Breast epithelium (tissue), 4 donors: ENCODE measurements at places on chromosomes 7 and 10. TPM values are rescaled to one million over a fixed set of nuclear protein-coding genes. Genes with fewer than 3 reads are reported as not detected.

DNA sequence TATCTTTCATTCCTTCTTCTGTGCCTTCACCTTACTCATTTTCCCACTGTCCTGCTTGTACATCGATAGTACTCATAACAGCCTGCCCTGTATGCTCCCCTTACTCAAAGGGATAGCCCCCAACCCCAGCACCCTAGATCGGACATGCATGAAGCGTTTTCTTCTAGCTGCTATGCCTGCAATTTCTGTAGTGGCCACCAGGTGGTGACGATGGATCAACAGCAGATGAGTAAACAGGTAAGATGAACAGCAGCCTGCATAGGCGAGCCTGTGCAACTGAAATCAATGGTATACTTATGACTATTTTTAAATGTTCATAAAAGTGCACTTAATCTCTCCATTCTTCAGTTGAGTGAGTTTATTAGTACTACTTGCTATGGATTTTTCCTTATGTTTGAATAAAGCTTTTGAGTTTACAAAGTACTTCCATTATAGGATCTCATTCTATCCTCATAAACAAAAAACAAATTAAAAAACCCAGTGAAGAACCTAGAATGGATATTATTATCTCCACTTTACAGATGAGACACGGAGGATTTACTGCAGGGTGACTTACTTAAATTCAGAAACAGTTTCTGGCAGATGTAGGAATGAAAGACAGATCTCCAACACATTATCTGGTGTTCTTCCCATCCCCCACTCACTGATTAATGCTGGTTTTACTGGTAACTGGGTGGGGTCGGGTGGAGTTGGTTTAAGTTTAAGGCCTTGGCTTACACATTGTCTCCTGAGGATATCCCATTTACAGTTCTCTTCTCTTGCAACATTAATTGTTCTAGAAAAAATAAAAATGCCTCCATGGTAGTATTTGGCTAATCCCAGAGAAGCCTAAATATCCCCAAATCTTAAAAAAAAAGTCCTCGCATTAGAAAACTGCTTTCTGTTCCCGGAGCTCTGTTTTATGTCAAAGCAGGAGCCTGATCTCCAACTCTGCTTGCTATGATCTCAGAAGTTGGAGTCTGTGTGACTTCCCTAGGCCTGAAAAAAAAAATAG, 222.1 kb downstream of the GLI3 start:
- DNase-seq = no peak

GRCh38 chr7:81484261-81484660, 285.6 kb downstream of the HGF start:
- DNase-seq = no peak

- DNase-seq = peak; percentile 63
These were observed 208.3 kb downstream of the CELF2 start for GRCh38 chr10:11225935-11226334.

GRCh38 chr7:30411897-30412296, 66.7 kb downstream of the NOD1 start:
- no peak for DNase-seq

GRCh38 chr10:78727728-78728127, 341.0 kb upstream of the ZMIZ1 start:
- no peak for DNase-seq

DNA sequence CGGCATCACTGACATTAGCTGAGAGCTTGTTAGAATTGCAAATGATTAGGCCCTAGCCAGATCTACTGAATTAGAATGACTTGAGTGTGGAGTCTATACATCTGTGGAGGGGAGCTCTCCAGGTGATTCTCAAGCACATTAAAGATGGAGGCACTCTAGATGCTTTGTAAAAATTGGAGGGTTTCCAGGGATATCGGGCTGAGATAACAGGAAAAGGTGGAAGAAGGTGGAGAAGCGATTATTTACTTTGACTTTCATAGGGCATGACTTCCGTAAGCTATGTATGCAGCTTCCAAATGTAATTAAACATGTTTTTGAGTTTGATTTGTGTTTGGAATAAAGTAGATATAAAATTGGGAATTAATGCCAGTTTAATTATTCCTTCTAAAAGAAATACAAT, 235.0 kb upstream of the PTN start:
- DNase-seq = no peak

Gene NYAP1
- 0.66 TPM for total RNA-seq

- DNase-seq = no peak
These were observed 45.9 kb downstream of the AKR1D1 start for GRCh38 chr7:138122162-138122561.

Gene MOGAT3
- total RNA-seq = not detected

Gene ERV3-1
- total RNA-seq = 92.8 TPM

Gene CEP41
- 5.9 TPM for total RNA-seq

- no peak for DNase-seq
These were observed 22.5 kb downstream of the KMT2E start for GRCh38 chr7:105036217-105037168.

Gene NOS3
- total RNA-seq = 3.8 TPM

Gene CCDC146
- total RNA-seq = 11.5 TPM

- DNase-seq = no peak
These were observed 172.4 kb upstream of the LANCL2 start for GRCh38 chr7:55192723-55193122.

DNA sequence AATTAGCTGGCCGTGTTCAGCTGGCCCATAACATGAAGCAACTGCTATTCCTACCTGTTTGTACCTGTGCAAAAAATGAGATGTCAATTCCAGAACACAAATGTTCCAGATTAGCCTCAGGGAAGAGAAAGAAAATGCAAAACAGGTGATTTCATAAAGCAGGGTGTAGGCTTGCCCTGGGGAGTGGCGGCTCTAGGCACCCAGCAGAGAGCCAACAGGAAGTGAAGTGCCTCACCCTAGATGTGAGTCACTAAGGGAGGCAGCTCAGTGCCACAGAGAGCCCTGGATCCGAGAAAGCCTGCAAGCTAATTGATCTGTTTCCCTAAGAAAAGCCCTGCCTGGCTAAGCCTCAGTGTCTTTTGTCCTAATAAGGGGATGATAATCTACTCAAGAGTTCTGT, 240.0 kb downstream of the ARHGAP21 start:
- peak; percentile 75 for DNase-seq

- no peak for DNase-seq
These were observed 36.0 kb downstream of the IGF2BP3 start for GRCh38 chr7:23434147-23434917.

DNA sequence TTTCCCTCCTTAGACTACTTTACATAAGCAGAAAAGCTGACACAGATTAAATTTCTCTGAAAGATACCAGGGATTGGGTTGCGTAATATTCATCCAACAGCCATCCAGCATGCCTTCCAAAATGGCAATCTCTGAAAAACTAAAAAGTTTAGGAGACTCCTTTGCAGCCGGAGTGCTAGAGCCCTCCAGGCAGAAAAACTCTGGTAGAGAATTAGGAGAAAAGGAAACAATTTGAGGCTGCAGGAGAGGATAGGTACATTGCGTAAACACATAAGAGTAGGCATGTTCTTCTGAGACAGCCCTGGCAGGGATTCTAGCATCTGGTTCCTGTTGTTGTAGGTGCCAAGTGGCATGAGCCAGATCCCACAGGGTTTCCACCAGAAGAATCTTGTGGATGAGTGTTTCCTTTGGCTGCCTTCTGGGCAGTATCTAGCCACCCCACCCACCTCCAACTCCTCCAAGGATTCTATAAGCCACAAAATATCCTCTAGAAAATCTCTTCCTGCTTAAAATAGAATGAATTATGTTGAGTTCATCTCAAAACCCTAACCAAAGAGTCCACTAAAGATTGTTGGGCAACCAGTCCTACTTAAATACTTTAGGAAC, 402.4 kb downstream of the HGF start:
- no peak for DNase-seq

DNA sequence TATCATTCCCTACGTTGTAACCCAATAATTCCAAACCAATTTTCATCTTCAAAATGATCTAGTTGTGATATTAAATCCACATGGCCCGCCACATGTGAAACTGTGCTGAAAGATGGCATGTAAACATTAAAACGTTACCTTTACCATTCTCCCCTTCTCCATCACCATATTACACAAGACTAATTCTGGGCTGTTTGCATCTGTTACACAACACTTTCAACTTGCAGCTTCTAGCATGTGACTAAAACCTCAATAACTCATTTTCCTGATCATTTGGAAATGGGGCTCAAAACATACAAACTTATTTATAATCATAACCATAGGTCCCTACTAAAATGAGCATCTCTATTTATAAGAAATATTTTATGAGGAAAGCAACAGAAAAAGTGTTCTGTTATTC, 4.7 kb downstream of the MTERF1 start:
- DNase-seq = no peak

DNA sequence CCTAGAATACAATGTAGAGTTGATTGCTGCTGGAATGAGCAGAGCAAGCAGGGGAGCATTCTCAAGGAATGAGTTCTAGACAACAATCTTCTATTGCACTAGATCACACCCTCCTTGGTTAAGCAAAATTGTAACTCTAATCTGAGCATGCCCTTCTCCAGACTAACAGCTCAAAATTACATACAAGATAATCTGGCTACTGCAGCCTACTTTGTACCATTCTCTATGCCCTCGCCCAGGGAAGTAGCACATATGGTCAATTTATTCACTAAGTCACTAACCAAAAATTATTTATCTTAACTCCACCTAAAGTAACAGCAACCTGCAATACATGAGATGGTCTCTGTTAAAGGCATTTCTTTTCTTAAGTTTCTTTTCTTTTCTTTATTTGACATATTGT, 42.5 kb upstream of the KCTD7 start:
- DNase-seq = no peak

DNA sequence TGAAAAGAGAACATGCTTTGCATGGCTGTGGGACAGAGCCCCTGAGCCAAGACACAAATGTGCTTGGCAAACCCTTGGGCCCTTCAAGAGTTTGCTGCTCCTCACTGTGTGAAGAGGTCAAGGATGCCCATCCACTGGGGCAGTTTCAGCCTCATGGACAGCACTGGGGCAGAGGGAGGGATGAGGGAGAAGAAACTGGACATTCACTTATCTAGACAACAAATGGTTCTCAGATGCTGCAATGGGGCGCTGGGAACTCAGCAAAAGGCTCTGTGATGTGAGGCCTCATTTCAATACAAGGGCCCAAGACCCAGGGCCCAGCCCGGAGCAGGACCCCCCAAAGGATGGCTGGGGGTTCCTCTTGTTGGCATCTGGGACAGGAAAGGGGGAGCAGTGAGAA, 49.1 kb downstream of the EBF3 start:
- peak; percentile 14 for DNase-seq

DNA sequence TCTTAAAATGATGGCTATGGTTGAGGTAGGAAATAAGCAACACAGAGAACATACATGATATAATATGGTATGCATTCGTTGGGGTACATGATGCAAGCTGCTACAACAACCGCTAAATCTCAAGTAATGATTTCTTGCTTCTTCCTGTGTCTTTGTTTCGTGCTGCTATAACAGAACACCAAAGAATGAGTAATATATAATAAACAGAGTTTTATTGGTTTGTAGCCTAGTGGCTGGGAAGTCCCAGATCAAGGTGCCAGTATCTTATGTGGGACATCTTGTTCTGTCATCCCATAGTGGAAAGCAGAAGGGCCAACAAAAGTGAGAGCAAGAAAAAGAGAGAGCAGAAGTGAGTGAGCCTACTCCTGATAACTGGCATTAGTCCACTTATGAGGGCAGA, 689.7 kb downstream of the SUGCT start:
- no peak for DNase-seq

GRCh38 chr7:25558605-25559004, 330.3 kb upstream of the NPVF start:
- no peak for DNase-seq

DNA sequence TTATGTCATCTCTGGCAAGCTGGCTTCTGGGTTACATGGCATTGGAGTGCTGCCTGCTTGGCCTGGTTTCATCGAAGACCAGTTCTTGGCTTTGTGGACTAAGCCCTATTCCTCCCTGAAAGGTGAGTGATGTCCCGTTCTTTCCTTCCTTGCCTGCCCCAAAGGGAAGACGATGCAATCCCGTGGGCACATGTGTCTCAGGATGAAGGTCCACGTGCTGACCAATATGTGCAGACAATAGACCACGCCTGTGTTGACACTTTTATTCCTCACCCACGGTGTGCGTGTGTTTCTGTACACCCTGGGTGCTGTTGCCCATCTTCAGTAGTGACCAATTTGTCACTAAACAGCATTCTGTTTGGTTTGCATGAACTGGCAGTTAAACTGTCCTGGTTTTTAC, 28.6 kb upstream of the SHH start:
- DNase-seq = no peak

DNA sequence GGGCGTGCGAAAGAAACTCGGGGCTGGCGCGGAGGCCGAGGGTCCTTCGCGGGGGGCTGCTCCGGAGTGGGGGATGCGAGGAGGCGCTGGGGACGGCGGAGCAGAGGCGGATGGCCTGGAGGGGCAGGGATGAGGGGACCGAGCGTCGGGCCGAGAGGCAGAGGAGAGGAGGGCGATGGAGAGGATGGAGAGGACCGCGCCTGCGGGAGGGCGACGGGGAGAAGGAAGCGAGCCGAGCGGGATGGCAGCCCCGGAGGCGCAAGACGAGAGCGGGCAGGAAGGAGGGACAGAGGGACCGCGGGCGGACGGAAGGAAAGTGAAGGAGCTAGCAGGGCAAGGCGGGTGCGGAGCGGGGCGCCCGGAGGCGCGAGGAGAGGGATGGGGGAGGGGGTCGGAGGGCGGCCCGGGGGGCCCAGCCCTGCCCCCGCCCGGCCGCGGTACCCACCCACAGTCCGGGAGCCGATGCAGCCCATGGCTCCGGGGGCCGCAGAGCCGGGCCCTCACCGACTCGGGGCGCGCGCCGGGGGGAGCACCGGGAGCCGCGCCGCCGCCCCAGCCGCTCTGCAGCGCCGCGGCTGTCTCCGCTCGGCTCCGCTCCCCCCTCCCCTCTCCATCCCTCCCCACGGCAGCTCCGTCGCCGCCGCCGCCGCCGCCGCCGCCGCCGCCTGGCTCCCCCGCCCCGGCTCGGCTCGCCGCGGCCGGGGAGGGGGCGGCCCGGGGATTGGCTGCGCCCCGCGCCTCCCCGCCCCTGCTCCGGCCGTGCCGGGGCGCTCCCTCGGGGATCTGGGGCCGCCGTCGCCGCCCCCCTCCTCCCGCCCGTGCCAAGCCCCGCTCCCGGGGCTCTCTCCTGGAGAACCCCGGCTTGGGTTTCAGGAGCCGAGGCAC, at the start of gene FAM131B:
FAM131B (minus strand) TSS at position 583 of the 885 bp plus-strand sequence; CDS start at position 473, 110 bp downstream.
- no peak for DNase-seq

Gene GIMAP5
- total RNA-seq = 36.0 TPM

Gene PCGF6
- total RNA-seq = 13.9 TPM

DNA sequence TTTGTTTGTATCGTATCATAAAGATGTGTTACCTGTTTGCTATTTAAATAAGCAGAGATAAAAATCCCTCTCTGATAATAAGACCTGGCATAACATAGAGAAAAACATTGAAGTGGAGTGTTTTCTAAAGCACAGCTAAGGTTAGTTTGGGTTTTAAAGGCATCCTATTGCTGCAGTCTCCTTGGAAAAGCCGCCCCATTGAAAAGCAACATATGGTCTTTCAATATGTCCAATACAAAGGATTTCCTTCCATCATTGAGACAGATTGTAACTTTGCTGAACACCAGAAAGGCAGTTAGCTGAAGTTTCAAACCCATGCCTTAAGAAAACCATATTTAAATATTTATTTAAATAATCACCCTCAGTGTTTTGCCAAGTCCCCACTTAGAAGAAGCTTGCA, 898.5 kb upstream of the KCND2 start:
- DNase-seq = no peak

- no peak for DNase-seq
These were observed 20.6 kb upstream of the TBXAS1 start for GRCh38 chr7:139808427-139808826.
